ENCODE measurements at places on chromosomes 5 and 9.
A peak's percentile ranks its signal among the peaks of the same experiment; 100 is the strongest.

DNA sequence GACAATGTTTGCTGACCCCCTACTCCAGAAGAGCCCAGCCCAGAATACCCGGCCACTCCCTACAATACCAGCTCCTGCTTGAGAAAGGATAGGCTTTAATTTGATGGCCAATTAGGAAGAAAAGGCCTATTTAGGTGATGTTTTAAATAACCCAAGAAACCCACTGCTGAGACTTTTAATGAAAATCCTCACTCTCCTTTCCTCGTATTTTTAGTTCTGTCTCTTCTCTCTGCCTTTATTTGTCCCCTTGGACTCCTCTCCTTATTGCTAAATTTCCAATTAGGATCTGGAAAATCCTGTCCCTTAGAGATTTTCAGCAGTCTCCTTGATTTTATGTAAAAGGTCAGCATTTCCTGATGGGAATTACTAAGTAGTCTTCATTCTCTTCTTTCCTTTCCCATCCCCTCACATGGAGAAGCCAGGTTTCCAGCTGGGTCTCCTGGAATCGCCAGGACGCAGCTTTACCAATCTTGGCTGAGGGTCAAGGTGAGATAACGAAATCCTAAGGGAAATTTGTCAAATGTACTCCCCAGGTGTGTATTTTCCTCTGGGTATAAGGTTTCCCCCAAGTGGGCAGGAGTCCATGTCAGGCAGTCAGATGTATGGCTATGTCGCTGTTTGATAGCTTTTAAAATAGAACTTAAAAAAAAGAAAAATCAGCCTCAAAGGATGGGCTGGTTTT, 11.7 kb downstream of the STC2 start:
- no peak for DNase-seq

- DNase-seq = no peak
These were observed 511 bp downstream of the ARL15 start for GRCh38 chr5:54309691-54310432.

DNA sequence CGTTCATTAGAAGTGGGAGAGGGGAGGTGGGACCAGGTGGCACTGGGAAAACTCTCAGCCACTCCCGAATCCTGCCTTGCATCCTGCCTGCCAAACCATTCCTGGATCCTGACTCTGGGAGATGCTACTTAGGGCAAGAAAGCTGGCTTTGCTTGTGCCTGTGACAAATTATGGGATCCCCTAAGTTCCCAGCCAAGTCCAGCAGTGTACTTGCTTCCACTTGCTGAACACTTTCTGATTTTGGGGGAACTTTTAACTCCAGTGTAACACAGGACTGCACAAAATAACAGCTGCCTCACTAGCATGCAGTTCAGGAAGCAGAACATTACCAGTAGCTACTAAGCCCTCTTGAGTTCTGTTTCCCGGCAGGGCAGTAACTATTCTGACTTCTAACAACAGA, 12.5 kb upstream of the NKX2-5 start:
- no peak for DNase-seq

GRCh38 chr5:73686912-73687311, 60.9 kb downstream of the ARHGEF28 start:
- DNase-seq = no peak

DNA sequence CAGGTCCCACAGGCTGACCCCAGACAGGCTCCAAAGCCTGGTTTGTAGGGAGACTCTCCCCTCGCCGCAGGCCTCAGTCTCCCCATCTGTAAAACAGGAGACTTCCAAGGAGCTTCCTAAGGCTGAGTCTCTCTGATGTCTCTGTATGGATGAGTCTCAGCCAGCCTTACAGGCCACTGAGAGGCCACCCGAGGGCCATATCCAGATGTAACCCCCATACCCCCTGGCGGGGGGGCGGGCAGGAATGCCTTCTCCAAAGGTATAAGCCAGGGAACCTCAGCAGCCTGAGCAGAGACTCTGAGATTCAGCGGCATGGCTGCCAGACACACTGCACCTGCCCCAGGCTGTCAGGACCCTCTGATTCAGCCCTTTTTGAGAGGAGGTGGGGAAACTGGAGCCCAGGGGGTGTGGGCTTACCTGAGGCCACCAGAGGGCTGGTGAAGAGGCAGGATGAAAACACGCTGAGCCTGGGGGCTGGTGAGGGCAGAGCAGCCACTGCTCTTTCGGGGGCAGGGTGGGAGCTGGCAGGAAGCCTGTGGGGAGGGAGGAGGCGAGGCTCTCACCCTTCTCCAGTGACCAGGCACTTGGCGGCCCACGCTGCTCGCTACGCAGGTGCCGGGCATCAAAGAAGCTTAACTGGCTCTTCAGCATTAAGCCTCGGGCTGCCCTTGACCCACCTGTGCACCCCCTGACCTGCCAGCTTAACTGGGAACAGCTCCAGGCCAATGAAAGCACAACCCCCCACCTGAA, 5.5 kb upstream of the SUSD3 start:
- DNase-seq = no peak

DNA sequence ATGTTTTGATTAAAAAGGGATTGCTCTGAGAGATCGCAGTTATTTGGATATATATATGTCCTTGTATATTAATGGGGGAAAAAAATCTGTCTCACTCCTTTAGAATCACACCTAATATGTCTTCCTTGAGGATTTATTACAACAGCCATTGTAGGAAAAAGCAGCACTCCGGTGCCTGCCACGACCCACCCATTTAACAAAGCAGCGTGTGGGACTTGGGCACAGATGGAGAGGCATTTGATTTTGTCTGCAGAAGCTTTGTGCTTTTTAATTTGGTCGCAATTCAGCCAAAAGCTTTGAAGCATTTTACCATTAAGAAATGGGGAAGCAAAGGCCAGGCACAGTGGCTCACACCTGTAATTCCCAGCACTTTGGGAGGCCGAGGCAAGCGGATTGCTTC, 159.2 kb downstream of the SMARCA2 start:
- DNase-seq = no peak

- no peak for DNase-seq
These were observed 498.4 kb downstream of the TLE4 start for GRCh38 chr9:80070071-80070742.

- DNase-seq = no peak
These were observed 14.7 kb upstream of the CCIN start for GRCh38 chr9:36154331-36154952.

- DNase-seq = peak; percentile 64
These were observed 725 bp downstream of the NDUFB6 start for GRCh38 chr9:32571969-32572899.

DNA sequence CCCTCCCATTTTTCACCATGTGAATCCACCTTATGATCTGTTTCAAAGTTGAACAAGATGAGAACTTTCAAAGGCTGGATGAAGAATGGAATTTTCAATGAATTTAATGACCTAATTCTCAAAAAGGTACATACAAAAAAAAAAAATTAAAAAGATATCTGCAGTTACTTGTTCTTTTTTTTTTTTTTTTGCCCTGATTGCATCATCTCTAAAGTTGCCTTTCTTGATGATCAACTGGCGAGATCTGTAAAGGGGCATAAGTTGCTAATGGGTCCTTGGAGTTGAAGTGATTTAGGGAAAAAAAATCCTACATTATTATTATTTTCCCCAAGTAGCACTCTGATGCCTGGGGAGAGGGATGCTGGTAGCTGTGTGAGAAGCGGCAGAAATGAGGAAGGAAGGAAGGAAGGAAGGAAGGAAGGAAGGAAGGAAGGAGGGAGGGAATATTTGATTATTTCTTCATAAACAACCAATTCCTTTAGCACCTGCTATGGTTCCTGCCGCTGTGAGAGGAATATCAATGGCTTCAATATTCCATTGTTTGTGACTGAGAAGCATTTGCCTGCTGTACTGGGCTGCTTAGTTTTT, 48.8 kb upstream of the CD180 start:
- no peak for DNase-seq

- DNase-seq = no peak
These were observed 108.8 kb upstream of the MVB12B start for GRCh38 chr9:126217797-126218196.

- DNase-seq = no peak
These were observed 4.3 kb downstream of the SH3GLB2 start for GRCh38 chr9:129023908-129024233.

DNA sequence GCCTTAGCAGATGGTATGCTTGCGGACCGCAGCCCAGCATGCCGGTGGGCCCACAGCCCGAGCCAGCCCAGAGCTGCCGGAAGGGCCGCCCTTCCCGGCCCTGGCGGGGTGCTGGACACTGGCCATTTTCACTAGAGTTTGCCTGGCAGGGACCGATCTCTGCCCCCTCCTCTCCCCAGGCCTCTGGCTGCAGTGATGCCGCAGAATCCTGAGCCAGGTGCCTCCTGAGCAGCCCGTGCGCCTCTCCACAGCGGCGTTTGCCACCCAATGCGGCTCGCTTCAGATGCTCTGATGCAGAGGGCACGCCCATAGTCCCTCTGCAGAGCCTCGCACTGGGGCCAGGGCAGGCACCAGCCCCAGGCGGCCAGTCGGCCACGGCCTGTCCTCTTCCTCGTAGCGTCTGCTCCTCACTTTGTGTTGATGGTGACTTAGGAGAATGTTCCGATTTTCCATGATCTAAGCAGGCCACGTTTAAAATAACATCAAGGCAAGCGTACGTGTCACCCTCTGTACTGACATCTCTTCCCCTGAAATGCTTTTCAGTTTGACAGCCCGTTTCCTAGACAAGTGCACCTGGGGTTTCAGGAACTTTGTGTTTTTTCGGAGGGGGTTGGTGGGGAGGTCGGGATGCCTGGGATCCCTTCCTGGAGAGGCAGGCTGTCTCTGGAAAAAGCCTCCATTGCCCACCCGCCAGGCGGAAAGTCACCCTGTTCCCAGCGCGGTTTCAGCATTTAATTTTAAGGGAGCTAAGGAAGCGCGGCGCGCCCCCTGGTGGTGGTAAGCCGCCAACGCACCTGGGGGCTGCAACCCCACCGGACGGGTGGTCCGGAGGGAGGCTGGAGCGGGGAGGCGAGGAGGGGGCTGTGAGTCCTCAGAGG, 29.8 kb upstream of the HMCN2 start:
- DNase-seq = peak; percentile 29

DNA sequence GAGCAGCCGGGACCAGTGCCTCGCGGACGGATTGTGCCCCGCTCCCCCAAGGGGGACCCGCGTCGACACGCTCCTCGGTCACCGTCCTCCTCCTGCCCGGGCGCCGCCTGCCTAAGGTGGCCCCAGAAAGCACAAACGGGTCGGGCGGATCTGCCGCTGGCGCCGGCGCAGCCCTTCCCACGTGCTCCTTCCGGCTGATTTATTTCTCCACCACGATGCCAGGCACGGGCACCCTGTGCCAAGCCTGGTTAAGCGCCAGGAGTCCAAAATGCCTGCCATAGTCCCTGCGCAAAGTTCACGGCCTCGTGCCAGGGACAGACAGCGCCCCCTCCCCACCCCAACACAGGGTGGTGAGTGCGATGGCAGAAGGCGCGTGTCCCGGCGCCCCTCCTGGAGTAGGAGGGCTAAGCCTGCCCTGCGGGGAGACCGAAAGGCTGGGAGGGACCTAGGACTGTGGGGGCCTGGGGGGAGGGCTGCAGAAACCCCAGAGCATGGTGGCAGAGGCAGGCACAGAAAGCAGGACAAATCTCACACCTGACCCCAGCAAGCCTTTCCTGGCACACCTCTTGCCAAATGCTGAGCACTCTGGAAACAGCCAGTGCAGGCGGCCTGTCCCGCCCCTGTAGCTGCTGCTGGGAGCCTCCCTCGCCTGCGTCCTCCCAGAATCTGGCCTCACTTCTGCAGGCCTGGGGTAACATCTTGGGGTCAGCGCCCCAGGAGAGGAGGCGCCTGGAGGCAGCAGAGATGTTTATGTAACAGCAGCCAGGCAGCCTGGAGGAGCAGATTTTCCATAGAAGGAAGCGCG, 1.1 kb upstream of the NOTCH1 start:
- DNase-seq = no peak

DNA sequence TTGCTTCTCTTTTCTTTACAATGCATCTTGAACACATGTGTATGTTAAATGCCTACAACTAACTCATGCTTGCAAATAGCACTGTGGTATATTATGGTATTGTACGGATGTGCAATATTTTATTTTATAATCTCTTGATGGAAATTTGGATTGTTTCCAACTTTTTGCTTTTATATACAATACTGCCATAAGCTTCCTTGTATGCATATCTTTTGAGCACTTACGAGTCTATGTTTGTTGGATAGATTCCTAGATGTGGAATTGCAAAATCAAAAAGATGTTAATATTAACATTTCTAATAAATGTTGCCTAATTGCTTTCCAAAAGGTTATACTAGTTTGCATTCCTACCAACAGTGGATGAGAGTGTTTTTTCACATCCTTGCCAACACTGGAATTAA, 3.4 kb upstream of the GALNT12 start:
- DNase-seq = no peak
